ENCODE measurements at places on chromosomes 11 and 22.

- no peak for DNase-seq
Measured at GRCh38 chr11:57972013-57972367, 51.7 kb upstream of the OR9Q1 start.

- DNase-seq, result peak; percentile 94
Measured at GRCh38 chr11:85947431-85948272, 92.5 kb downstream of the CCDC83 start.

DNA sequence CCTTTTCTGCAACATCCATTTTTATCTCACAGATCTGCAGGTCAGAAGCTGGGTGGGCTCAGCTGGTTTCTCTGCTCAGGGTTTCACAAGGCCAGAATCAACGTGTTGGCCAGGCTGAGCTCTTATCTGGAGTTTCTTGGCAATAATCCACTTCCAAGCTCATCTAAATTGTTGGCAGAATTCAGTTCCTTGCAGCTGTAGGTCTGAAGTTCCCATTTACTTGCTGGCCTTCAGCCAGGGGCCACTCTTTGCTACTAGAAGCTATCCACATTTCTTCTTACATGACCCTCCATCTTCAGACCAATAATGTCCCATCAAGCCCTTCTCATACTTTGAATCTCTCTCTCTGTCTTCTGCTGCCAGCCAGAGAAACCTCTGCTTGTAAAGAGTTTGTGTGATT lies 103.5 kb downstream of the WNT11 start:
- DNase-seq, result peak; percentile 9

GRCh38 chr11:12159351-12160099 lies 49.1 kb downstream of the MICAL2 start:
- no peak for DNase-seq

DNA sequence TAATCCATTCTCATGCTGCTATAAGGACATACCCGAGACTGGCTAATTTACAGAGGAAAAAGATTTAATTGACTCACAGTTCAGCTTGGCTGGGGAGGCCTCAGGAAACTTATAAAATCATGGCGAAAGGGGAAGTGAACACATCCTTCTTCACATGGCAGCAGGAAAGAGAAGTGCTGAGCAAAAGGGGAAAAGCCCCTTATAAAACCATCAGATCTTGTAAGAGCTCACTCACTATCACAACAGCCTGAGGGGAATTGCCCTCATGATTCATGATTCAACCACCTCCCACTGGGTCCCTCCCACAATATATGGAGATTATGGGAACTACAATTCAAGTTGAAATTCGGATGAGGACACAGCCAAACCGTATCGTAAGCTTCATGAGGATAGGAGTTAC lies 3.8 kb upstream of the CYB5R2 start:
- DNase-seq, result no peak

DNA sequence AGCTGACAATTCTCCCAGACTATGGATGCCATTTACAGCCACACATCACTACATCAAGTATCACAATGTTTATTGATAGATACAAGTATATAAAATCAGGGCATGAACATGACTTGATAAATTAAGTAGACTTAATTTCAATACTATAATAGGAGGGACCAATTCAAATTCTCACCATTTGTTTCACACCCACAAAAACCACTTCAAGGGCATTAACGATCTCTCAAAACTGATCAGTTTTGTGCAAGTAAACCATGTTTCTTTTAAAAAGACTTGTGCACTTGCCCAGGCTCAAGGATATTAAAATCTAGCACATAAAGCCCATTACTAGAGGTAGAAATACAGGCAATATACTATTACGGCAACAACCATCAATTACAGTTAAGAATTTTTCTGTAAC lies 11.7 kb downstream of the EIF4G2 start:
- DNase-seq, result no peak

DNA sequence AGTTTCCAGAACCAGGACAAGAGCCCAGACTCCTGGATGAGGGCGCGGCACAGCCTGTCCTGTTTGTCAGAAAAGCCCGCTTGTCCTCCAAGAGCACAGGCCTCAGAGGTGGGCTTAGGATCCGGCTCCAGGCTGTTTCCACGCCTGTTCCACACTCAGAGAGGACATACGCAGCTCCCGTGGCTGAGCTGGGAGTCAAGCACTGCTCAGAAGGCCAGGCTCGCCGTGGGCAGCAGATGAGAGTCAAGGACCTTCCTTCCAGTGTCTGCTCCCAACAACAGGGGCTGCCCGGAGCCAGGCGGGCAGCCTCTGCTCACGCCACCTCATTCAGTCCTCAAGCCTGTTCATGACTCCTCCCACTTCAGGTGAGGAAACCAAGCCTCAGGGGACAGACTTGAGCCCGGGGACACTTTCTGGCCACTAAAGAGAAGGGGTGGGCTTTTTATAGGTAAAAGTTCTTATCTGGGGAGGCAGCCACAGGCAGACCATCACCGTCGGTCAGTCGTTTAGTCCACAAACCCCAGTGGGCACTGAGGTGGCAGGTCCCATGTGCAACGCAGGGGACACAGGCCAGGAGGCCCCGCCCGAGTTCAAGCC lies 3.8 kb downstream of the CYB5R3 start:
- DNase-seq, result no peak

DNA sequence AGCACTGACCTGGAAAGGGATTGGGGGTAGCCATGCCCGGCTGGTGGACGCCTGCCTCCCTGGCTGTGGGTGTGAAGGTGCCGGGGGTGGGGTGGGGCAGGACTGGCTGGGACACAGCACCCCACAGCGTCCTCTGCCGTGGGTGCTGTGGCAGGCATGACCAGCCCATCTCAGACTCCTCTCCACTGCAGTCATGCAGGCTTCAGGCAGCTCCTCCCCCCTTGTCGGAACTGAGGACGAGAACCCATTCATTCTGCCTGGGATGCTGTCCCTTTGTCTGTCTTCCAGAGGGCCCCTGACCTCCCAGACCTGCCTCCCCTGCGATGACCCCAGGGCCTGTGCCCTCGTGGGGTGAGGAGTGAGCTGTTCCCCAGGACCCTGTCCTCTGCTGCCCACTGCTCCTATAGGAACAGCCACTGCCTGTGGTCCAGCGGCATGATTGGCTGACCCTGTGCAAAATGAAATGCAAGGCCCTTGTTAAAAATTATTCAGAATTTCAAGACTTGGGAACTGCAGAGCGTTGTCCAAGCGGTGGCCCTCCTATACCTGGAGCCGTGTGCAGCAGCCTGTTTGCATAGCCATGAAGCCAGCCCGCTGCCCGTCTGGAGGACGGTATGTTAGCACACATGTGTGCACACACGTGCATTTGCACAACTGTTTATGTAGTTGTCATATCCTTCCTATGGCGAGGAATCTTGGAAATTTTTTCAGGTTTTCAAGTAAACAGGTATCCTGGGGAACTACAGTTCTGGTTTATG lies 1122.3 kb downstream of the BRD1 start:
- no peak for DNase-seq

- no peak for DNase-seq
Measured at GRCh38 chr11:120512739-120513435, 1.3 kb downstream of the GRIK4 start.

DNA sequence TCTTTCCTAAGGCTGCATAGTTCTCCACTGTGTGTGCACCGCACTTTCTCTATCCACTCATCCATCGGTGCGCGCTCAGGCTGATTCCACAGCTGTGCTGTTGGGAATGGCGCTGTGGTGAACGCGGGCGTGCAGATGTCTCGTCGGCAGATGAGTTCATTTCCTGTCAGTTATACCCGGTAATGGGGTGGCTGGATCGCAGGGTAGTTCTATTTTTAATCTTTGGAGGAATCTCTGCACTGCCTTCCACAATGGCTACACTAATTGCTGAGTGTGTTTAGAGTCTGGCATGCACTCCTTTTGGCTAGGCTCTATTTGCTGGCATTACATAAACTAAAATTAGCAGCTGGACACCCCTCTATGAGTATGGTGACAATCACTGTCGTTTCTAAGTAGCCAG lies 27.9 kb upstream of the KRTAP5-7 start:
- no peak for DNase-seq

DNA sequence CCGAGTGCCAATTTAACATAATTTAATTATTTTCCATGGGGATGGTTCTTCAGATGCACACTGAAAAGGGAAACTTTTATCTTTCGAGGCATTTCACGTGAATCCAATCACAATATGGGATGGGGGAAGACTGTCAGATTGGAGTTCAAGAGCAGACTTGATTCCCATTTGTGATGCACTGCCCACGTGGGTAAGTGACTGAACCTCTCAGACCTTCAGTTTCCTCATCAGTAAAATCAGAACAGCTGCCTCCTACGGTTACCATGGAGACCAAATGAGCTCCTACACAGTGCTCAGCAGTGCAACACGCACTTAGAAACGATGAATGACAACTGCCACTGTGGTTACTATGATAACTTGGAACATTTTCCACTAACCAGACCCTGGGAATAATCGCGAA lies 21.7 kb downstream of the KIAA0930 start:
- DNase-seq, result no peak

- DNase-seq, result peak; percentile 12
Measured at GRCh38 chr11:21411104-21411503, 741.7 kb downstream of the NELL1 start.

- no peak for DNase-seq
Measured at GRCh38 chr11:112401036-112401769, 140.5 kb upstream of the PLET1 start.

GRCh38 chr22:43428005-43428485 lies 16.2 kb downstream of the MPPED1 start:
- DNase-seq, result no peak

DNA sequence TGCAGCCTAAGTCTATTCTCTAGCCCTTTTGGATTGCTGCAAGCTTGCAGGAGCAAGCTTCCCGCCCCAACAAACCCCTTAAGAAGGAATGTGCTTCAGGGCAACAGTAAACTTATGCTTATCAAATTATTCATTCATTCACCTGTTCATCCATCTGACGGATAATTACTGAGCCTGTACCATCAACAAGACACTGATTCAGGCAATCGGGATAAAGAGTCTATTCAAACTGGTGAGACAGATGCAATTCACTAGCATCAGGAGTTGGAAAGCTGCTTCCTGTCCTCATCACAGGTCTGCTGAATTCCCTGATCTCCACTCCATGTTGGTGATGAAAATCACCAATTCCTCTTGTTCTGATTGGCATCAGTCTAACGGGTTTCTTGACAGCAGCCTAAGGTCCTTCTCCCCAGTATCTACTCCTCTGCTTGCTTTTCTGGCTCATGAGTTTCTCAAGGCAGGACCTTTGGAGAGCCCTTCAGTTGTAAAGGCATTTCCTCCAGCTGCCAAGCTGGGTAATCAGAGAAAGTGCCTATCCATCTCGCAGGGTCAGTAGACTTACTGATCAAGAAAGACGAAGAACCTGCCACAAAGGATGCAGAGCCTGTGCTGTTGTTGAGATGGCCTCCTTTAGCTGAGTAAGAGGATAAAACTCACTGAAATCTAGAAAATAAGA lies 429.0 kb upstream of the SYN3 start:
- DNase-seq, result no peak

DNA sequence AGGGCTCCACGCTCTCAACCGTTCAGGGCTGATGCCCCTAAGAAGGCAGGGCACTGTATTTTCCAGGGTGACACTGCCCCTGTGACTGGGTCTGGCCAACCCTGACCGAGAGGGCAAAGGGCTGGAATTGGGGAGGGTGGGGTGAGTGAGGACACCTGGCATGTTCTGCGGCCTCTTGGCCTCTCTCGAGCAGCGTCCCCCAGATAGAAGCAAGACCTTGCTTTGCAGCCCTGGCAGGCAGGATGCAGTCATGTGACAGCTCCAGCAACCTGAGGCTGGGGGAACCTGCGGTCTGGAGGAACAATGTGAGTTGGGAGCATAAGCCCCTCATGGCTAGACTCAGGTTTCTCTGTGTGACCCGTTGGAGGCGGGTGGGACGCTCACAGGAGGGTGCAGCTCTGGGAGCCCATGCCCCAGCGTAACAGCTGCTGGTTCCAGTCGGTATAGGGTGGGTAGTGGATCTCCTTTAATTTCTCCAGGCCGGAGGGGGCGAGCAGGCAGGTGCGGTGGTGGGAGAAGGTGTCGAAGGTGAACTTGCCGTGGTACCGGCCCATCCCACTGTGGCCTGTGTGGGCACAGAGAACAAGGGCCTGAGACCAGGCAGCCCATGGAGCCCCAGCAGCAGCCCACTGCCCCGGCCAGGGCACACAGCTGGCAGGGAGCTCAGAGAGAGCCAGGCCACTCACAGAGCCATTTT lies 11.4 kb downstream of the ALDH3B2 start:
- no peak for DNase-seq

DNA sequence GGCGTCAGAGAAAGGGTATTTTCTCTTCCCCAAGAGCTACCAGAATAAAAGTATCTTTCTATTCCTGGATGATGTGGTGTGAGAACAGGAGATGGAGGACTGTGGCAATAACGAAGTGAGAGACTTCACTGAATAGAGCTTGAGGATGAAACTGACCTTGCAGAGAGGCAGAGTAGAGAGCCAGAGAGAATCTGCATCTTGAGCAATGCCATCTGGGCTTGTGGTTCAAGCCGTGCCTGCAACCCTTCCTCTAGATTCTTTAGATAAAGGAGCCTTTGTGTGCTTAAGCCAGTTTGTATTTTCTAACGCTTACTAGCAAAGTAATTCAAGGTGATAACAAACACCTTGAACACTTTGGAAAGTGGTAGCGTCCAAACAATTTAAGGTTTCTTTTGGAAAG lies 2.2 kb downstream of the ME3 start:
- DNase-seq, result no peak

- no peak for DNase-seq
Measured at GRCh38 chr11:115226556-115226955, 277.7 kb downstream of the CADM1 start.

DNA sequence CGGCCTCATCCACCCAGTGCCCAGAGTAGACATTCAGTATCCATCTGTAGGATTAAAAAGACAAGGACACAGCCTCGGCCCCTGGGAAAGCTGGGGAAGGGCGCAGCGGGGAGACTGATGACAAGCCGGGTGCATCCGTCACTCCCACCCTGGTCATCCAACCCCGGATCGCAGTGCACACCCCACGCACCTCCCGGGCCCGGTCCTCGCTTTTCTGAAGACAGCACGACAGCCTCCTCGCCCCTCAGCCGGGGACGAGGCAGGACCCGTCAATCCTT lies 1.1 kb downstream of the FCHSD2 start:
- DNase-seq, result peak; percentile 44

DNA sequence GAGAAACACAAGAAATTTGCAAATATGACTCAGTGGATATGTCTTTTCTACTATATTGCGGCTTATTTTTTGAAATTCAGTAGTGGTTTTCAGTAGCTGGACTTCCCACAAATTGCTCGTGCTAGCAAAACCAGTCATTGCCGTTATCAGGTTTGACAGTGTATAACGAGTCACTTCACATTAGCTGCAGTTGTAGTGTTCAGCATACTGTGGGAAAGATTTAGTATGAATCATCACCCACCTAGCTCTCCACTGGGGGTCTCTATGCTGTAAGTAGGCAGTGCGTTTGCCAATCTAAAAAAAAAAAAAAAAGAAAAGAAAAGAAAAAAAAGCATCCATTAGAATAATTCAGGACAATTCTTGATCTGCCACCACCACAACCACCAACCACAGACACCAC lies 1318.9 kb downstream of the LRRC4C start:
- no peak for DNase-seq
